ENCODE measurements at places on chromosomes 5 and 9.
A peak's percentile ranks its signal among the peaks of the same experiment; 100 is the strongest.

- no peak for DNase-seq
These were observed 9.3 kb upstream of the RNF145 start for GRCh38 chr5:159218595-159219023.

- DNase-seq, result peak; percentile 52
These were observed 503.6 kb upstream of the PAPPA start for GRCh38 chr9:115649991-115650472.

DNA sequence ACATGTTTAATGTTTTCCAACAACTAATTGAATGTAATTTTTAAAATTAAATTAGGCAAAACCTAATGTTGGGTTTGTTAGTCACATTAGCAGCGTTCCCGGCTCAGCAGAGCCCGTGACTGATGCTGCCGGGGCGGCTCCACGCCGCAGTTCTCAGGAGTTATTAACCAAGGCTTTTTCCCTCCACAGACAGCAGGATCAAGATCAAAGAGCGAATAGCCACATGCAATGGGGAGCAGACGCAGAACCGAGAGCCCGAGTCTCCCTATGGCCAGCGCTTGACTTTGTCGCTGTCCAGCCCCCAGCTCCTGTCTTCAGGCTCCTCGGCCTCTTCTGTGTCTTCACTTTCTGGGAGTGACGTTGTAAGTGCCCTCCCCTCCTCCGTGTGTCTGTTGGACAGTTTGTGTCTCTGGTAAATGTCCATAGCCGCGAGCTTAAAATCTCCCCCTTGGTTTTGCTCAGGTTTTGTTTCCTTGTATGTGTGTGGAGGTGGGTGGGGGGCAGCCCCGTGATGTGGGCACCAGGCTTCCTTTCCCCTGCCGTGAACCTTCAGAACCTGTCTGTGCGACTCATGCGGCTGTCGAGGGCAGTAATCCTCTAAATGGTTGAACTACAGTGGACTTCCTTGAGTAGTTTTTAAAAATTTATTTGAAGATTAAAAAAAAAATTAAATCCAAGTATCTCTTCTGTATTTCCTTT, 37.1 kb downstream of the TENT4A start:
- DNase-seq, result no peak

DNA sequence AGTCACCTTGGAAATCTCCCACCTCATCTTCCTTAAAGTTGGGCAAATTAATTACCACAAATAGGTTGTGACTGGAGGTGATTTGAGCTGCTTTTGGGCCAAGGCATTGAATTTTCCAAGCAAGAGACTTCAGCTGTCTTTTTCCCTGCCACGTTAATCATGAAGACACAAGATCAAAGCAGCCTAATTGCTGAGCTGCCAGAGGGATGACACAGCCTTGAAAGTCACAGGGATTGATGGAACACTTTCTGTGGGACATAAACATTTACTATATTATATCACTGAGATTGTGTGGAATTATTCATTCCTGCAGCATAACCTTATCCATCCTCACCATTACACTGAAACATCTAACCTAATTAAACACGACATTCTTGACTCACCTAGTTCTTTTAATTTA, 172.2 kb downstream of the FAM170A start:
- DNase-seq, result no peak

DNA sequence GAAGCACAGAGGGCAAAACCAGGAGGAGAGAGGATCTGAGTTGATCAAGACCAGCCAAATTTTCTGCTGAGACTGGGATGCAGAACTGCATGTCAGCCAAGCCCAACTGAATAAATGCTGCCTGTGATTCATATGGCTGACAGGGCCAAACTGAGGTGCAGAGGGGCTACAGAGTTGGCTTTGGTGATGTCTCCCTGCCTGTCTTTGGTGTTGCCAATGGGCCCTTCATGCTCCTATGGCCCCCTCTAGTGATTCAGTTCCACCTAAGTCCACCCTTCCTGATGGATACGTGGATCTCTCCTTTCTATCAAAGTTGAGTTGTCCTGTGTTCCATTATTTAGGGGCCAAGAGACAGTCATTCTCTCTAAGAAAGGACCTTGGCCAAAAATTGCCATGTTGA, 163.6 kb upstream of the TLE4 start:
- no peak for DNase-seq

- peak; percentile 76 for DNase-seq
These were observed 235.3 kb downstream of the SYK start for GRCh38 chr9:91036826-91037510.

All from AG08396 (cell line).